ENCODE measurements at places on chromosomes 6 and 20.

GRCh38 chr20:1950836-1951235 is 43.0 kb downstream of the PDYN start:
- no peak for DNase-seq

DNA sequence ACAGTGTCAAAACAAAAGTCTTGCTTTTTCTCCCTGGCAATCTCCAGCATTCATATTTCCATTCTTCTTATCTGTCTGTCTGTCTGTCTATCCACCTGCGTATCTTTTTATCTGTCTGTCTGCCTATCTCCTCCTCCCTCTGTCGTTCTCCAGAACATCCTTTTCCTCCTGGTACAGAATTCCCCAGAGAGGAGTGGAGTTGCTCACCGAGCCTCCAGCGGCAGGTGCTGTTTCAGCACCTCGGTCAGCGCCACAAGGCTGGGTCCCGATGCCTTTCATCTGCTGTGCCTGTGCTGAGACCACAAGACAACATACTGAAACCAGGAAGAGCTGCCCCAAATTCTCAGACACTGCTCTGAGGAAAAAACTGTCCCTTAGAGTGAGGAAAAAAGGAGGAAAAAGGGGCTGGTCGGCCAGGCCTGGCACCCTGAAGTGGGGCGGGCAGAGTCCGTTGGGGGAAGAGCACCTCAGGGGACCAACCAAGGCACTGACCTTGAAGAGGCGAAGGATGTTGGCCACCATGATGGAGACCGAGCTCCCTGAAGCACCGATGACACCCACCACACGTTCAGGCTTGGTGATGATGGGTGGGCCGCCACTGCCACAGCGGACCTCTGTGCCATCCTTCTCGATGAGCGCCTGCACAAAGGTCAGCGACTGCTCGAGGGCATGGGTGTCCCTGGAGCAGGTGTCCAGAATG is 13.3 kb downstream of the GRM4 start:
- DNase-seq = no peak

GRCh38 chr6:43622541-43622940 is 6.5 kb downstream of the GTPBP2 start:
- no peak for DNase-seq

GRCh38 chr6:127459231-127459641 is at the start of gene KIAA0408:
Gene KIAA0408 (minus strand): TSS chr6:127459389. CDS start chr6:127453981, 5,408 bp downstream.
- no peak for DNase-seq

- DNase-seq = no peak
Measured at GRCh38 chr6:170405311-170405975, 98.9 kb downstream of the FAM120B start.

DNA sequence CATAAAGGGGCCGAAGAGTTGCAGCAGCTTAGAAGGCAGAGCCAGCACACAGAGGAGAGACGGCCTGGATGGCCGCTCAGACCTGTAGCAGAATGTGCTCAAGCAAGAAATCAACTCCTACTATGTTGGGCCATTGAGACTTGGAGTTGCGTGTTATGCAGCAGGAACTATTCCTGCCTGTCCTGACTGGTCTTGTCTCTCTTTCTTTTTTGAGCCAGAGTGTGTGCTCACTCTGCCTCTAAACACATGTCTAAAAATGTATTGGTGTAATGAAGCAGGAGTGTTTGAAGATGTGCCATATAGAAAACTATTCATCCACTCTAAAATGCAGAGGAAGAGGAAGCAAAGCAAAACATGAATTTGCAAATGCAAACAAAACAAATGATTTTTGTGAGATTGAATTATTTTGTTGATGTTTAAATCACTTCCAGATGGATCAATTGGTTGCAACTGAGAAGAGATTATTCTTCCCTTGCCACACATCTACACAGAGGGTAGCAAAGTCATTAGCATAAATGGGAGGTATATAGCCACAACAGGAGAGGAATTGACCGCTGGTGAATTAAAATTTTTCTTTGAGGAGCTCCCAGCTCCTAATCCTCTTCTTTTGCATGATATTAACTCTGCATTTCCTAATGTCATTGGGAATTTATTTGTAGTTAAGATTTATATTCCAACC is 20.4 kb upstream of the SYNJ2 start:
- DNase-seq = no peak

DNA sequence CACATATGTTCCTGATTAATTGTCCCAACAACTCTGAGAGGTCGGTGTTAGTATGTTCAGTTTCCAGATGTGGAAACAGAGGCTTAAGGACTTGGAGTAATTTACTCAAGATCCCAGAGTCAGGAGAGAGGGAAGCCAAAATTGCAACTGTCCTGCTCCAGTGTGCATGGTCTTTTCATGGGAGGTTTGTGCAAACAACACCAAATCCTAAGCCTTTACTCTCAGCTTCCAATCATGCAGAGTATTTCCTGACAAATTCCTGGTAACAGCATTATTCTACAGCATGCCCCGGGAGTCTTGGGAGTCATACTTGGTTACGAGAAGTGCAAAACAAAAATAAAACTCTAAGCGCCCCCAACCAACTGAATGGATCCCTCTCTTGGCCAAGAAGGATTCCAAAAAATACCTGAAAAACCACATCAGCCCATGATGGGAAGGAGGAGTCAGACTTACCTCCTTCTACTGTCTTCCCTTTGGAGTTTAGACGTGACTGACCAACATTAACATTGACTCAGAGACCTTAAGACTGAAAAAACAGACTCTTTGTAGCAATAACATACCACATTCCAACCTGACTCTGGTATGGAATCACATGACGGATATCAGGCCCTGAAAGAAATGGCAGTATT is 30.8 kb upstream of the PPP1R3G start:
- DNase-seq = no peak

- DNase-seq = no peak
Measured at GRCh38 chr6:51283723-51284355, 465.2 kb downstream of the TFAP2B start.
